ENCODE measurements at places on chromosomes 13 and 19. TPM values are rescaled to one million over a fixed set of nuclear protein-coding genes. Genes with fewer than 3 reads are reported as not detected.

Gene NPAS1
- 0.13 TPM for total RNA-seq

Gene TMEM59L
- 4.0 TPM for total RNA-seq

Gene ACER1
- not detected for total RNA-seq

Gene ZNF534
- not detected for total RNA-seq

Gene ATXN8OS
- not detected for total RNA-seq

Gene KCNC3
- total RNA-seq = under 0.01 TPM

Gene CEACAM21
- total RNA-seq = not detected

Gene CD33
- total RNA-seq = not detected

Gene ZNF568
- 14.9 TPM for total RNA-seq

Gene PCDH8
- not detected for total RNA-seq

Gene DMWD
- total RNA-seq = 34.7 TPM

Gene ODAD3
- 0.79 TPM for total RNA-seq

Gene CYP2F1
- total RNA-seq = not detected

Gene C13orf42
- total RNA-seq = not detected

Gene PLEKHG2
- 18.1 TPM for total RNA-seq

Gene NUFIP1
- 1.7 TPM for total RNA-seq
